ENCODE measurements at places on chromosomes 7 and 10.
A peak's percentile ranks its signal among the peaks of the same experiment; 100 is the strongest.

GRCh38 chr7:141573511-141573910, 22.3 kb downstream of the AGK start:
- DNase-seq = no peak

DNA sequence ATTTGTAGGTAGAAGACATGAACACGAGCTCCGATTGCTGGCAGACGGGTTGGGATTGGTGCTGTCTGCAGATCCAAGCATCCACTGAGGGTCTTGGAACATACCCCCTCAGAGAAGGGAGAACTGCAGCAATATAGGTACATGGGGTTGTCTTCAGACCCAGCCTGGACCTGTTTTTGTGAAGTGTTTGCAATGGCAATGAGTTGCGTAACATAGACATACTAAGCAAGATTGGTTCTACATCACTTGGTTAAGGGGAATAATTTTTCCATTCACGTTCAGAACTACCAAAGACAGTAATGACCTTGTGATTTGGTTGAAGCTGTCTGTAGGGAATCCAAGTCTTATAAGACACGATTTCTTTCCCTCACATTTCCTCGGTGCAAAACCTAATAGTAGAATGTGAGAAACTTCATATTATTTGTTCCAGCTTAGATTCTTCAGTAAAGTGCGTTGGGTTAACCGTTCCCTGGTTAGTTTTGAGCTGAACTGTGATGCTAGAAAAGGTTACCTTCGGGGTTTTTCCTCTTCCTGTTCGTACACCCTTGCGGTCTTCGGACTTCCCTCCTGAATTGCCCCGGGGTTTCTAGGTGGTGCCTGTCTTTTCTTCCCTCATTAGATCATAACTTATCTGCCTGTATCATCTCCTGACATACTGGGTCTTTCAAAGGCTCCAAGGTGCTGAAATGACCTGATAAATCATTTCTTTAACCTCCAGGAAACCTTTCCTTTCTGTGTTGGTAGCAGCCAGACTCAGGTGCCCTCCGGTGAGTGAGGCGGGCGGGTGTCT, 14.4 kb downstream of the PROSER2 start:
- DNase-seq = no peak

GRCh38 chr10:33661580-33662336, 327.3 kb upstream of the NRP1 start:
- DNase-seq = peak; percentile 45

DNA sequence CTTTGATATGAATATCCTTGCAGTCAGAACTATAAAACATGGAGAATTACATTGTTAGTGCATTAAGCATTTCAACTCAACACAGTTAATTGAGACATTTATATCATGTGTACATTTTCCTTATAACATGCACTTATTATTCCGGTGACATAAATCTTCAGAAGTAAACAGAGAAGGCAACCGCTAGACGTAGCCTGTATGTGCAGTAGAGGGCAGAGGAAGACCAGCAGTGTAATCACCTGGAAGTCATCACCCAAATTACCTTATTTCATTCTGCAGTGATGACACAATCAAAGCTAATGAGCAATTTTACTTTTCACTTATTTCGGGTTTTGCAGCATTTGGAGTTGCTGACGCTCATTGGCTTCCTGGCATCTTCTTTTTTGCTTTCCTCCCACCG, 394.6 kb downstream of the SDK1 start:
- DNase-seq = no peak

DNA sequence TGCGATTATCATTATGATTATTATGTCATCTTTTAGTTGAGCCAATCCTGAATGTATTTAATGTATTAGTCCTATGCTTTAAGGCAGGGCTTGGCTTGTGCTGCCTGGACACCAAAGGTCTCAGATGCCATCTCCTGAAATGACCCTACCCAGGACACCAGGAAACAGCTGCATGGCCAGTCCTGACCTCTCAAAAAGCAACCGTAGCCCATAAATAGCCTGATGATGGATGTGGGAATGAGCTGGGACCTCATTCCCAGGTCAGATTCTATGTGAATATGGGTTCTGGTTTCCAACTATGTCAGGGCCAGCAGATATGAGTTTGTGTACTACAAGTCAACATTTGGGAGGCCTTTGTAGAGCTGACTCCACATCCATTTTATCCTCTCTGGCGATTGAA, 438.4 kb downstream of the NRG3 start:
- no peak for DNase-seq

DNA sequence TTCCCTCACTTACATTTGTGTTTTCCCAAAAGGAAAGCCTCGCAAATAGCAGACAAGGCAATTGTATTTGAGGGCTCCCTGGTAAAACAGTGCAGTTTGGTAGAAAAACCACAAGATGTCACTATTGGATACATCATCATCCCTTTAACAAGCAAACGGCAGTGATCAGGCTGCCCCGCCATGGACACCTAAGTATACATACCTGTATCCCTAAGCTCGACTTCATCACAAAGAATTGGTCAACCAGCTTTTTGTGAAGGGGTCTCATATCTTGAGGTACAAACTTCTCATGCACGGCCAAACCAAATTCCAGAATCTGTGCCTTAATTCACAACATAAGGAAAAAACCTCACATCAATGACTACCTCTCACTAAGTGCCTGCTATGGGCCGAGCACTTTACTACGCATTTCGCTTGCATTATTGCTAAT, 179.5 kb upstream of the IMMP2L start:
- no peak for DNase-seq

- no peak for DNase-seq
These were observed 75.7 kb downstream of the IMMP2L start for GRCh38 chr7:111486472-111487142.

DNA sequence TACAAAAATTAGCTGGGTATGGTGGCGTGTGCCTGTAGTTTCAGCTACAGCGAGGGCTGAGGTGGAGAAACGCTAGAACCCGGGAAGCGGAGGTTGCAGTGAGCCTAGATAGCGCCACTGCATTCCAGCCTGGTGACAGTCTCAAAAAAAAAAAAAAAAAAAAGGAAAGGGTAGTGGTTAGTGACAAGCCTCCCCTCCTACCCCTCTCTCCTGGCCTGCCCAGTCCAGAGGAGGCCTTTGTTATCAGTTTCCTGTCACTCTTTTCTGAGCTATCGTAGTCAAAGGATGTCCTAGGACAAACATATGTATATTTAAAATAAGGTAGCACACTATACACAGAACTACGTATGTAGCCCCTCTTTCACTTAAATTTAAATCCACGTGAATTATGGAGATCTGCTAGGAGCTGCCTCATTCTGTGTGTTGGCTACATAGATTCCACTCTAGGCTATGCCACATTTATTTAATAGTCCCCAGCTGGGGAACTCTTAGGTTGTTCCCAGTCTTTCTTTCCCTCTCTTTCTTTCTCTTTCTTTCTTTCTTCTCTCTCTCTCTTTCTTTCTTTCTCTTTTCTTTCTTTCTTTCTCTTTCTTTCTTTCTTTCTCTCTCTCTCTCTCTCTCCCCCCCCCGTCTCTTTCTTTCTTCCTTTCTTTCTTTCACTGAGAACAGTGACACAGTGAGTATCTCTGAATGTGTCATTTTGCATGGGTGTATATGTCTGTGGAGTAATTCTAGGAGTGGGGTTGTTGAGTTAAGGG, 3.9 kb downstream of the TSPAN15 start:
- DNase-seq = no peak

DNA sequence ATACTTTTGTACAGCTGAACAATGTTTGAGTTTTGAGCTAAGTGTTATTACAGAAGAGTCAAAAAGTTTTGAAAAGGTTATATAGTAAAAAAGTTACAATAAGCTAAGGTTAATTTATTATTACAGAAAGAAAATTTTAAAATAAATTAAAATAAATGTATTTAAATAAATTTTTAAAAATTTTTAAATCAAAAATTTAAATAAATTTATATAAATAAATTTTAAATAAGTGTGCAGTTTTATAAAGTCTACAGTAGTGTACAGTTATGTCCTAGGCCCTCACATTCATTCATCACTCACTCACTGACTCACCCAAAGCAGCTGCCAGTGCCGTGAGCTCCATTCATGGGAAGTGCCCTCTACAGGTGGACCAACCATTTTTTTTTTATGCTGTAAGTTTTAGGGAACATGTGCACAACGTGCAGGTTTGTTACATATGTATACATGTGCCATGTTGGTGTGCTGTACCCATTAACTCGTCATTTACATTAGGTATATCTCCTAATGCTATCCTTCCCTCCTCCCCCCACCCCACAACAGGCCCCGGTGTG, 462.9 kb upstream of the ZMIZ1 start:
- DNase-seq = no peak

GRCh38 chr7:139111147-139111546, 1.6 kb upstream of the ZC3HAV1 start:
- no peak for DNase-seq

- DNase-seq = no peak
These were observed 113.6 kb upstream of the AMPH start for GRCh38 chr7:38744746-38745145.

DNA sequence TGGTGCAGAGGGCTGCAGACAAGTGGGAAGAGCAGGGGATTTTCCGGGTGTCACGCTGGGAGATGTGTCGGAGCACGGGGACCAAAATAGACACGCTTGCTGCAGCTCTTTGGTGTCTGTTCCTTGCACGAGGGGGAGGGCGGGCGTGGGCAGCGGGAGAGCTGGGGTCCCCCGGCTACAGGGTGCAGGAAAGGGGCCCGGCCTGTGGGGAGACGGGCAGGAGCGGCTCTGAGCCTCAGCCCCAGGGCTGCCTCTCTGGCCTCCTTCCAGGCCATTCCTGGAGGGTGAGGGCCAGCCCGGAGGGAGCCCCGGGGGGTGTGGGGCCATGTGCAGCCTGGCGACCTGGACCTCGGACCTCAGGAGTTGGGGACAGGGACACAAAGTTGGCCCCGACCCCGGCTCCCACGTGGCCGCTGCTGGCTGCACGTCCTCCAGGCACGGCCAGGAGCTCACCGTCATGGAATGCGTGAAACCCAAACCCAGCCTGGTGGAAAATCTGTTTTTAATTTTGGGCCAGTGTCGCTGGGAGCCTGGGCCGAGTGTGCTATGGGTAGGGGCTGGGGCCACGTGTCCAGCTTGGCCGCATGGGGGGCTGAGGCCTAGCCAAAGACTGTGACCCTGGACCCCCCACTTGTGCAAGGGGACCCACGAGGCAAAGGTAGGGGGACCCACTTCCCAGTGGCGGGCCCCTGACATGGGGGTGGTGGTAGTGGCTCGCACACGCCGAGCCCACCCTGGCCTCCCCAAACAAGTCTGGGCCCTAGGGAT, 6.6 kb downstream of the TTYH3 start:
- DNase-seq = no peak

DNA sequence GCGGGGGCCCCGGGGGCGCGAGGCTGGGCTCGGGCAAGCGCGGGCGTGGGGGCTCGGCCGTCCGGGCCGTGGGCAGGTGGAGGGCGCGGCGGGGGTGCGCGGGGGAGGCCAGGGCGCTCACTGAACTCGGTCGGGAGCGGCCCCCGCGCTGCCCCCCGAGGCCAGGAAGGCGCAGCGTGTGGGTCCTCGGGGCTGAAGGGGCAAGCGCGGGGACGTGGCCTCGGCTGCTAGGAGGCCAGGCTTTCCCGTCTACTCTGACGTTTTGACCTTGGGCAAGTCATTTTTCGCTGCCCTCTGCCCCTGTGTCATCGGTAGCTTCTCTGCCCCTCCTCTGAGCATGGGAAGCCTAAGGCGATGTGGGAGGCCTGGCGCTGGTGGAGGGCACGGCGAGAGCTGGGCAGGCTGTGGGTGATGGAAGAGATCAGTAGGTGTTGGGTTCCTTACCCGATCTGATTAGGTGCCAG, 441 bp downstream of the FBH1 start:
- no peak for DNase-seq

- no peak for DNase-seq
These were observed 94.6 kb upstream of the RNF32 start for GRCh38 chr7:156545979-156546378.

DNA sequence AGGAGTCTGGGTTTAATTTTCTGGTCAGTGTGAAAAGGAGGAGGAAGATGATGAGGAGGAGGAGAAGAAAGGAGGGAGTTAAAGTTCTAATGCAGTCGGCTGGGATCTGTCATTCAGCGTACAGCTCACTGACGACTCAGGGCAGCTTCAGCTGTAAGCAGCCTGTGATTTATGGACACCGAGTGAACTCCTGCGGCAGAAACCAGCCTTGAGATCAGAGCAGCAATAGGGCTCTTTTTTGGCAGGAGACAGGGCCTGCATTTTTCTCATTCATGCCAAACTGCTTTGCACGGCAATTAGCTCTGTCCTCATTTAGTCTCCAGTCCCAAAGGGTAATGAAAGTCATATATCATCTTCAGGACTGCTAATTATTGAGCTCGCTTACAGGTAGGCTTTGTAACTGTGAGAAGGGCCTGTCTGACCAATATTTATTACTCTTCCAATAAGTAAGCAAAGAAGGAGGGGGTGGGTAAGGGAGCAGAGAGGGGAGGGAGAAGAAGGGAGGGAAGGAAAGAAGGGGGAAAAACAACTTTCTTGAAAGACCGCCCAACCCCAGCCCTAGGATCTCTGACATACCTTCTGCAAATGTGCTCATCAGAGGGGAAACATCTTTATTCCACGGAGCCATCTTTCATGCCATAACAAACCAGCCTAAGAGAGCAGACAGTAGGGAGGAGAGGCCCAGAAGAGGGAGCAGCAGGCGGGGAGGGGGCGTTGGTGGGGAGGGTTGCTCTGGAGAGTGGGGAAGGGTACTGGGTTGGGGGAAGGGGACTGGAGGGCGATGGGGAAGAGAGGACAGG, 48.1 kb upstream of the COMTD1 start:
- DNase-seq = no peak

DNA sequence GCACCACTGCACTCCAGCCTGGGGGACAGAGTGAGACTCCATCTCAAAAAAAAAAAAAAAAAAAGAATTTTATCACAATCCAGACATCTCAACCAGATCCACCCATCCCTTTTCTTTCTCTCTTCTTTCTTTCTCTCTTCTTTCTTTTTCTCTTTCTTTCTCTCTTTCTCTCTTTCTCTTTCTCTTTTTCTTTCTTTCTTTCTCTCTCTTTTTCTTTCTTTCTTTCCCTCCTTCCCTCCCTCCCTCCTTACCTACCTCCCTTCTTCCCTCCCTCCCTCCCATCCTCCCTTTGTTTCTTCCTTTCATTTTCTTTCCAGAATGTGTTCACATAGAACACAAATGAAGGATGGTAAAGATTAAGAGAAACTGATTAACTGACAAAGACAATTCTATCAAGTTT, 18.1 kb upstream of the HOXA13 start:
- no peak for DNase-seq

- no peak for DNase-seq
These were observed 1.1 kb upstream of the ZNF467 start for GRCh38 chr7:149774237-149775175.

GRCh38 chr7:1314908-1315450, 82.3 kb downstream of the UNCX start:
- DNase-seq = no peak

GRCh38 chr10:118751265-118751664, 3.5 kb downstream of the CACUL1 start:
- DNase-seq = no peak

- no peak for DNase-seq
These were observed 11.3 kb upstream of the TSPAN15 start for GRCh38 chr10:69439813-69440506.

DNA sequence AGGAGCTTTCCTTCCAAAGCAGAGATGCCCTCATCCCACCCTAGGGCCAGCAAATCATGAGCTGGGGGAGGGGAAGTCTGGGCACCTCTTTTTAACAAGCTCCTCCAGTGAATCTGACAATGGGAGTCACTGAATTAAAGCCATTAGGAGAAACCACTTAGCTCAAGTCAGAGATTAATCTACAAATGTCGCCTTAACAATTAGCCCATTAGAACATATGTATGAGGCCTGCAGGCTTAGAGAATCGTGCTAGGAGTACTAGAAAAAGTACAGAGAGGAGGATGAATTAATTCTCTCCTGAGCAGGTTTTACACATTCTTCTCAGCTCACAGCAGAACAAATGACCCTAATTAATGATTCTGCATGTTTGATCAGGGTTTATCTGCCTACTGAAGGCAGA, 381.3 kb downstream of the KCNMA1 start:
- DNase-seq = no peak

- DNase-seq = no peak
These were observed 1.9 kb upstream of the PAX4 start for GRCh38 chr7:127619681-127620405.

All from SIG-M5 (cell line).